NCI-H2171 (cell line): ENCODE measurements at places on chromosomes 2 and 18.

GRCh38 chr2:127155028-127155581 is 48.2 kb upstream of the BIN1 start:
- no peak for DNase-seq

- DNase-seq = no peak
Measured at GRCh38 chr2:204796581-204796980, 251.3 kb downstream of the PARD3B start.

DNA sequence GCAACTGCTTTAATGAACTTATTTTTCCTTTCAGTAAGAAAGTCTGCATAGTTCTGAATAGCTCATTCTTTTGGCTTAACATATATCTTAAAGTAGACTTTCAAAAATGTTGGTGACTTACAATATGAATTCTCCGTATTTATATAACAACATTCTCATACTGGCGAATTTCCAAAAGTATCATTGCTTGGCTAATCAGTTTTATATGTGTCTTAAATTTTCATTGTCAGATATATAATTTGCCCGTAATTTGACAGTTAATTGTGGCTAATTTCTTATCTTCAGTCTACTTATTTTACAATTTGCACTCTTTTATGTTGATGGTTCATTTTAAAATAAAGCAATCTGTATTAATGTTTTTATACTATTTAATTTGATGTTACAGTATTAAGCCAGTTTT is 144.9 kb downstream of the ATP9B start:
- no peak for DNase-seq

DNA sequence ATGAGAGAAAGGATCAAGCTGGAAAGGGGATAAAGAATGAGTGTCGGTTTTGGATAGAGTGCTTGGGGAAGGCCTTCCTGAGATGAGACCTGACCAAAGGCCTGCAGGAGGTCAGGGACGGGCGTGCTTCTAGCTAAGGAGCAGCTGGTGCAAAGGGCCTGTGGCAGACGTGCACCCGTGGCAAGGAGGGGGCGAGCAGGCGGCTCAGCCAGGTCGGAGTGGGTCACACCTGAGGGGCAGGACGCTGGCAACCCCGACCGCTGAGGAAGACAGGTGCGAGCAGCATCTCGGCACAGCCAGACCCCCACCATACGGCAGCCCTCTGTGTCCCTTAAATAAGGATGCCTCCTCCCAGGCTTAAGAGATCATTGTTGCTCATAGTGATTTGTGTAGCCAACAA is 48.1 kb downstream of the ODC1 start:
- DNase-seq = no peak

- DNase-seq = no peak
Measured at GRCh38 chr2:33765122-33765521, 166.0 kb upstream of the FAM98A start.
